ENCODE measurements at places on chromosomes 11 and 22. TPM values are rescaled to one million over a fixed set of nuclear protein-coding genes. Genes with fewer than 3 reads are reported as not detected.

The IGF2 gene
- 65.7 TPM for total RNA-seq

The INSC gene
- 0.88 TPM for total RNA-seq

The OR52H1 gene
- 1.8 TPM for total RNA-seq

DNA sequence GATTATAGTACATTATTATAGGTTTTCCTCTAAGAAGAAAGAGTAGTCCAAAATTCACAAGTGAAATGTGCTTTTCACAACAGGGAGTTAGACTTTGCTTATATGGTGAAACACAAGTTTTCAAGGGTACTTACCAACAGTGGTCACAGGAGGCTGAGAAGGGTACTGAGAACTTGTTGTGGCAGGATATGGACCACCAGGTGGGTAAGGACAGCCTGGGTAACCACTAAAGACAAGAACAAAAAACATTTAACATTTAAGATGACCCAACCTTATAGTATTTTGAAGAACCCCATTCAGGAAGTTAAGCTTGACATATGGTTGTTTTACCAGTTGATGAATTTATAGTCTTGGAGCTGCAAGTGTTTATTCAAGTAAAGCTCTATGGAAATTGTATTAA, 24.4 kb downstream of the TSG101 start:
- DNase-seq = no peak

GRCh38 chr11:30758012-30758411, 171.9 kb upstream of the MPPED2 start:
- DNase-seq = no peak

- DNase-seq = no peak
Observed at GRCh38 chr11:3042496-3043314, 14.5 kb downstream of the CARS1 start.

DNA sequence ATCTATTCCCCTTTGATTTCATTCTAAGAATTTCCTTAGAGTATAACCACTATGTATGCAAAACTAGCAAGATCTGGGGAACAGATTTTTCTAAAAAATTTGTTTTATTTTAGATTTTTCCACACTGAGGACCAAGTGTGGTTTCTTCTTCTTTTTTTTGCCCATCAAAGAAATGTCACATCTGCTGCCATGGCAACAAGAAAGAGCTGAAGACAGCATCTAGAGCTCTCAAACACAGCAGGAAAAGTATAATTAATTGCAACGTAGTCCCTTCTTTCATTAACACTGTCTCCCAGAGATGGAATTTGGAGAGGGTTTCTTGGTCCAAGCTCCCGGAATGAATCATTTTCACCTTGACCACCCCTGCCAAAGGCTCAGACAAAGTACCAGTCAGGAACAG, 256.7 kb upstream of the CCDC90B start:
- DNase-seq = no peak

DNA sequence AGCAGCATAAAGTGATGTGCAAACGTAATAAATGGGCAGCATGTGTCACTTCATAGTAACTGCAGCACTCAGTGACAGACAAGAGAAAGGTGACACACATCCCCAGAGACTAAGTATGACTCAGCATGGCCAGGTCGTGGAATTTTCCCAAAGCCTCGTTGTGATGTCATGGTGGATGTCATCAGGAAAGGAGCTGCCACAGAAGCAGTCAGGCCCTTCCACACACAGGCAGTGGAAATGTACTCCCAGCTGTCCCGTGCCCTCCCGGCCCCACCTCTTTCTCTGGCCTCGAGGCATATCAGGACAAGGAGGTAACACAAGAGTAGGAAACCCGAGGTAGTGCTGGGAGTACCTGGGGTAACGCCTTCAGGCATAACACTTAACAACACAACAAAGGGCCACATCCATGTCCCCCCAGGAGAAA, 8.1 kb downstream of the PC start:
- peak; percentile 74 for DNase-seq

DNA sequence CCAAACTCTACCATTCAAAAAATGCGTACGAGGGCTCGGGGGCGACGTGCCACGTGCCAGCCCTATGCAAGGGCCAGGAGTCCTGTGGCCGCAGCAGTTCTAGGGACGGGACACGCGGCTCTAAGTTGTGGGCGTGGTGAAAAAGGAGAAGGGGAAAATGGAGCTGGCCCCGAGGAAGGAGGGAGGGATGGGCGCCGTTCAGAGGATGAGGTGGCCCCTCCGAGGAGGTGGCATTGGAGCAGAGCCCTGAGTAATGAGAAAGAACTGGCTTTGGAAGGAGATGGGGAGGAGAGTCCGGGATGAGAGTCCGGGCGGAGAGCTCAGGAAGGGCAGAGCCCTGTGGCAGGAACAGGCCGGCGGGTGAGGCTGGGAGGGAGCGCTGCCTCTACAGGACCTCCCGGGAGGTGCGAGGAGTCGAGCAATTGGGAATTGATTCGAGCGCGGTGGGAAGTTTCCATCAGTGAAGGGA, 21.0 kb downstream of the OTUB1 start:
- DNase-seq = no peak

DNA sequence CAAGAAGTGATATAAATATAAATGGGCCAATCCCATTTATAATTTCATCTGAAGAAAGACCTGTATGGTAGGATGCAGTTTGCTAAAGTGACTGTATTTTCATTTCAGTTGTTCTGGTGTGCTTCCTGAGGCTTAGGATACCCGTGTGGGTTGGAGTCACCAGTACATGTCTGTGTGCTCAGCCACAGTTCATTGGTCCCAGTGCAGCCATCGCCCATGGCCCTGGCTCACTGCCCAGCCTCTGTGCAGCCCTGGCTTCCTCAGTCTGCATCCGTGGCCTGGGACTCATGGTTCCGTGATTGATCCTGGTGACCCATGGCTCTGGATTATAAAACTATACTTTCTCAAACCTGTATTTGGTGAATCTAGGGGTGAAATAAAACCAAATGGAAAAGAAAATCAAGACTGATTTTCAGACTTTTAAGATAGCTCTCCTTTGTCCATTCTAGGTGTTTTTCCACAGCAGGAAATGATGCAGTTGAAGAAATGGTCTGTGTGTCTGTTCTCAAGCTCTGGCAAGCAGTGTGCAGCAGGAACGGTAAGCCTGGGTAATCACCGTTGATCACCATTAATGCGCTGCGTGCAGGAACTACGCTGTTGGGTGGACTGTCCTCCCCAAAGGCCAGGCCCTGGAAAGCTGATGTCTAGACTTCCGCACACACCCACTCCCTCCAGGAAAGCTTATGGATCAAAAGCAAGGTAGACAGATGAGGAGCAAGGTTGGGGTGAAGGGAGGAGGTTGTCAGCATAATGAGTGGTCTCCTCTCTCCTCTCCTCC, 27.2 kb downstream of the TTC12 start:
- DNase-seq = peak; percentile 70

All from breast epithelium (tissue), 4 donors.